ENCODE measurements at places on chromosomes 2 and 18. TPM values are rescaled to one million over a fixed set of nuclear protein-coding genes. Genes with fewer than 3 reads are reported as not detected.

The STK25 gene
- 131 TPM for total RNA-seq

The EVA1A gene
- 5.7 TPM for total RNA-seq

DNA sequence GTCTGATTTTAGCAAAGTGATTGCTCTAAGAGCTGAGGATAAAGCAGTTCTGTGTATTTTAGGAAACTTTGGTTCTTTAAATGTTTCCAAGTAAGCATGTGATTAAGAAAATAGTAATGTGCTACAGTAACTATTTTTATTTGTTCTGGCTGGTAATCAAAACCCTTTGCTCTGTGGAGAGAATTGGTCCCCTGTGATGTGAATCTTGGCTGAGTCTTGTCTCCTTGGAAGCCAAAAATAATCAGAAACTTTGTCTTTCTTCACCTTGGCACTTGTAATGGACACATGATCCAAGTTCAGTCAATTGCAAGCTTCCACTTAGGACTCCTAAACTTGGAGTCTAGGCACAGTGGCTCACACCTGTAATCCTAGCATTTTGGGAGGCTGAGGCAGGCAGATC lies 422.7 kb upstream of the CDH20 start:
- no peaks in the 10 kb centered on the region for H3K4me1 ChIP-seq
- no peak overlapping the region for H3K27ac ChIP-seq
- no peaks in the 10 kb centered on the region for H3K27me3 ChIP-seq
- DNase-seq: no peak
- H3K36me3 ChIP-seq: no peaks in the 10 kb centered on the region

GRCh38 chr2:85230679-85231467 lies 96.9 kb downstream of the TGOLN2 start:
- H3K27ac ChIP-seq: no peak overlapping the region
- no peak overlapping the region for H3K4me3 ChIP-seq
- H3K4me1 ChIP-seq: peaks cover 6% of the 10 kb centered on the region

- no peak overlapping the region for H3K4me3 ChIP-seq
- DNase-seq: no peak
- H3K4me1 ChIP-seq: no peaks in the 10 kb centered on the region
Measured at GRCh38 chr2:67186871-67187270, 210.3 kb upstream of the ETAA1 start.

- no peak for DNase-seq
- no peak overlapping the region for H3K4me3 ChIP-seq
- H3K36me3 ChIP-seq: peaks cover 2% of the 10 kb centered on the region
- no peak overlapping the region for H3K27ac ChIP-seq
Measured at GRCh38 chr2:27137322-27137935, 1.8 kb downstream of the PRR30 start.

Measured in suprapubic skin (tissue), 4 donors.